ENCODE measurements at places on chromosomes 3 and 15.

DNA sequence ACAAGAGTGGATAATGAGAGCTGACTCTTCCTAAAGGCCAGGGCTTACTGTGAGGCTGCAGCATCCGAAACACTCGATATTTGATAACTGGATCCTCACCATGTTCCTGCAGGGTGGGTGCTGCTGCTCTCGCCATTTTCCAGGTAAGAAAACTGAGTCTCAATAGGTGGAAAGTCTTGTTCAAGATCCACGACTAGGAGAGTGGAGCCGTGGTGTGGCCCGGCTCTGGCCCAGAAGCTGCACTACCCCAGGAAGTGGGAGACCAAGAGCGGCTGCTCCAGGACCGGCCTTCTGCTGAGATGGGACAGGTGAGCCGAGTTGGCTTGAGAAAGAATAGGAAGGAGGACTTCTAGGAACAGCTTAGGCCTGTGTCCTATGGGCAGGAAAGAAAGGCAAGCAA lies 121.6 kb downstream of the SMAD6 start:
- no peak for DNase-seq

- no peak for DNase-seq
Observed at GRCh38 chr15:23616536-23616935, 31.1 kb downstream of the MAGEL2 start.

DNA sequence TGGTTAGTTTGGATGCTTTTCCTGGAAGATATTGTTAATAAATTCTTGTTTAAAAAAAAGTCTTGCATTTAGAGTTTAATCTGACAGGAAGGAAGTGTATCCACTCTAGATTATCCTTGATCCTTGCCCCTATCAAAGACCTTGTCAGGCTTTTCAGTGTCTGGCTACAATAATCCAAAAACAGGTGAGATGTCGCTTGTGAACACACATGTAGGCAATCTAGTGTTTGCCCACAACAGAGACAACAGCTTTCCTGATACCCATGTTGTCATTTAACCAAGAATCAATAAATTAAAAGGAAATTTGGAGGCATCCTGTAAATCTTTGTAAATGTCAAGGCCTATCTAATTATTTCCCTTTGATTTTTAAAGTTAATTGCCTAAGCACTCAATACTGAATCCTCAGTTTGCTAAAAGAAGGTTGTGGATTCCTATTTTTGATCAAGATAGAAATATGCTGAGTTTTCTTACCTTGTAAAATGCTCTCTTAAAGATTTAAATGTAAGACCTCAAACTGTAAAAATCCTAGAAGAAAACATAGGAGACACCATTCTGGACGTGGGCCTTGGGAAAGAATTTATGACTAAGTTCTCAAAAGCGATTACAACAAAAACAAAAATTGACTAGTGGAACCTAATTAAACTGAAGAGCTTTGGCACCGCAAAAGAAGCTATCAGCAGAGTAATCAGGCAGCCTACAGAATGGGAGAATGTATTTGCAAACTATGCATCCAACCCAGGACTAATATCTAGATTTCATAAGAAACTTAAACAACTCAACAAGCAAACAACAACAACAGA lies 207.7 kb downstream of the NAALADL2 start:
- no peak for DNase-seq

DNA sequence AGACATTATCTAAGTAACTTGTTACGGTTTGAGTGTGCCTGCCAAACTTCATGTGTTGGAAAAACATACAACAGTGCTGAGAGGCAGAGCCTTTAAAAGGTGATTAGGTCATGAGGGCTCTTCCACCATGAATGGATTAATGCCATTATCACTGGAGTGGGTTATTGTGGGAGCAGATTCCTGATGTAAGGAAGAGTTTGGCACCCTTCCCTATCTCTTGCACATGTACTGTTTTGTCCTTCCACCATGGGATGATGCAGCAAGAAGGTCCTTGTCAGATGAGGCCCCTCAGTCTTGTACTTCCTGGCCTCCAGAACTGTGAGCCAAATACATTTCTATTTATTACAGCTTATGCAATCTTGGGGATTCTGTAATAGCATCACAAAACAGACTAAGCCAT lies 413.9 kb downstream of the EPHA3 start:
- DNase-seq, result peak; percentile 29

GRCh38 chr3:115912372-115912771 lies 289.1 kb downstream of the GAP43 start:
- DNase-seq, result no peak

All from fibroblast of skin of left quadriceps (primary cell).